ENCODE measurements at places on chromosomes 7 and 10.
A peak's percentile ranks its signal among the peaks of the same experiment; 100 is the strongest.

DNA sequence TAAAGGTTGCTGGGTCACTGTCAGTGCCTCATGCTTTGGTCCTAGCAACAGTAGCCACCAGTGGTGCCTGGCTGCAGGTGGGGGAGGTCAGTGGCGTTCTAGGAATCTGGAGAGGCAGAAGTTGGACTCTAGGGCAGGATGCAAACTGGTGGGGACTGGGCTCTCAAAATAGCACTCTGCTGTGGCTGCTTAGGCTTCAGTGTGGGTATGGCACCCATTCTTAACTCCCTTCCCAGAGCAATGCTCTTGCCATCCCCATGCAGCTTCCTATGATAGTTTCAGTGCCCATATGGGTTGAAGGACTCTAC, 330.8 kb downstream of the PCDH15 start:
- DNase-seq = no peak

DNA sequence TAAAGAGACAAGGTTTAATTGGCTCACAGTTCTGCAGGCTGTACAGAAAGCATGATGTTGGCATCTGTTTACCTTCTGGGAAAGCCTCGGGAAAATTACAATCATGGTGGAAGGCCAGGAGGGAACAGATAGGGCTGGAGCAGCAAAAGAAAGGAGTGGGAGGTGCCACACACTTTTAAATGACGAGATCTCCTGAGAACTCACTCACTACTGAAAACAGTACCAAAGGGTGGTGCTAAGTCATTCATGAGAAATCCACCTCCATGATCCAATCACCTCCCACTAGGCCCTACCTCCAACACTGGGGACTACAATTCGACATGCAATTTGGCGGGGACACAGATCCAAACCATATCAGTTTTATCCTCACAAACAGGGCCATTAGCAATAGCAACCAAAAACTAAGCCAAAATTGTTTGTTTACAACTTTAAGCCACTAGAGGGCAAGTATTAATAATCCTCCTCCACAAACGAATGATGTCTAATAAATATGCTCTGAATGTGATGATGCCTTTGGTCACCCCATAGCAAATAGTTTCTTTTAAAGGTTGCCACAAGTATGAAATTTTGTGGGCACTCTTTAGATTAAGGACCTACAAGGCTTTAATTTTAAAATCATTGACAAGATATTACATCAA, 129.2 kb upstream of the NRBF2 start:
- DNase-seq = no peak

DNA sequence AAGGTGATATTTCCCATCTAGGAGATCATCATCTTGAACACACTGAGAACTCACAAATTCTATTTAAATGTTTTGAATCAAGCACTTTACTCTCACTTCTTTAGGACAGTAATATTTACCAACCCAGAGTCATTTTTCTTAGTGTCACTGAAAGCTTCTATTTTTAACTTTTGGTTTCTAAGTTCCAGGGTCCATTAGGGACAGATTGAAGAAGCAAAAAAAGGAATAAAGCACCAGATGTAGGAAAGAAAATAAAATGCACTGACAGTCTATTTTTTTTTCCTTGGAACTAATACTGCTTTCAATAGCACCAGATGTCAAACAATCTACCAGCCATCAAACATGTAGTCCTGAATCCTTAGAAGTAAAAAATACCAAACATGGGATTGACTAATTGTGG, 526.7 kb upstream of the LRRN3 start:
- no peak for DNase-seq

GRCh38 chr10:14543046-14543903, 212.6 kb upstream of the FRMD4A start:
- no peak for DNase-seq

DNA sequence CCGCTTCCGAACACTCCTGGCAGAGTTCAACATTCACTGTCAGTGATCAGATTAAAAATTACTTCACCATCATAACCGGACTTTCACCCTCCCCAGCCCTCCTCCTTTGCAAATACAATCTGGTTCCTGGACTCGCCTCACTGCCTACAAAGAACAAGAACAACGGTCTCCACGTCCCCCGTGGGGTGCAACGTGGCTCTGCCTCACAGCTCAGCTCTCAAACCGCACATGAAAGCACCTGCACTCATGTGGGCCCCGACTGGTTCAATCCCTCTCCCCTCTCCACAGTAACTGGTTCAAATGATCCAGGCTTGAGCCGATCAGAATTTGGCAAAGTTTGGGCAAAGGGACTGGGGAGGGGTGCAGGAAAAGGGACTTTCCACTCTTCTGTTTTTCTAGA, 21.0 kb downstream of the ASB13 start:
- DNase-seq = peak; percentile 40

DNA sequence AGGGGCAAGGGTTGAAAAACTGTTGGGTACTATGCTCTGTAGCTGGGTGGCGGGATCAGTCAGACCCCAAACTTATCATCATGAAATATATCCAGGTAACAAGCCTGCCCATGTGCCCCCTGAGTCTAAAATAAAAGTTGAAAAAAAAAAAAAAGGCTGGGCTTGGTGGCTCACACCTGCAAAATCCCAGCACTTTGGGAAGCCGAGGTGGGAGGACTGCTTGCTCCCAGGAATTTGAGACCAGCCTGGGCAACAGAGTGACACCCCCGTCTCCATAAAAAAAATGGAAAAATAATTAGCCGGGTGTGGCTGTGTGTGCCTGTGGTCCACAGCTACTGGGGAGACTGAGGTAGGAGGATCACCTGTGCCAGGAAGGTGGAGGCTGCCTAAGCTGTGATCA, 83.5 kb downstream of the VIPR2 start:
- no peak for DNase-seq

GRCh38 chr10:4848356-4849041, 22.5 kb downstream of the AKR1E2 start:
- no peak for DNase-seq

- no peak for DNase-seq
These were observed at the start of gene SPACDR for GRCh38 chr7:100464210-100464660. Gene SPACDR (minus strand): TSS chr7:100464260. CDS start chr7:100464025, 235 bp downstream.

DNA sequence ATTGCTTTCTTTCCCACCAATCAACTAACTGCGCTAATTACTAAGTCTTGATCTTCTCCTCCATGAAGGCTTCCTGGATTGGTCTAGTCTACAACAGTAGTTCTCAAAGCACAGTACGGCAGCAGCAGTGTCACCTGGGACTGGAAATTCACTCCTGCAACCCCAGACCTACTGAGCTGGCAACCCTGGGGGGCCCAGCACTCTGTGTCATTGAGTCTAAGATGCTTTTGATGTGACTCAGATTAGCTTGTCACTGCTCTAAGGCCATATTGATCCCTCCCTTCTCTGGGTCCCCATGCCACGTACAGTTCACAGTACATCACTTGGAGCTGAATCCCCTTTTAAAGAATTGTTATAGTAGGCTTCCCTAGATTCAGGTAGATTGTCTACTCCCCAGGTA, 65.7 kb upstream of the KMT2C start:
- DNase-seq = no peak

DNA sequence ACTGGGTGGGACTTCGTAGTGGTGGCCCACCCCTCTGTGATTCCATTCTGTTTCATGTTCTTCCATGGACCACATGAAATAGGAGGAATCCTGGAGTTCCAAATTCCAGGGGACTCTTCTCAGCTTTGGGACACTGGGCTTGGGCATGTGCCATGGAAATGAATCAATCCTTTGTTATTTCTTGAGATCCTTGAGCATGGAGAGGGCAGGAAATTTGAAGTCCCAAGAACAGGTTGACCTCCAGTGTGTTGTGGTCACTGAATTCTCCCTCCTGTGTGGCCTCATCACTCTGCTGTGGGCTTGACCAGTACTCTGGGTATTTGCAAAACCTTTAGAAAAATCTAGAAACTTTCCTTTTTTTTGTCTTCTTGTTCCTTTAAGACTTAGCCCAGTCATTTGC, 22.7 kb downstream of the TACR2 start:
- no peak for DNase-seq

DNA sequence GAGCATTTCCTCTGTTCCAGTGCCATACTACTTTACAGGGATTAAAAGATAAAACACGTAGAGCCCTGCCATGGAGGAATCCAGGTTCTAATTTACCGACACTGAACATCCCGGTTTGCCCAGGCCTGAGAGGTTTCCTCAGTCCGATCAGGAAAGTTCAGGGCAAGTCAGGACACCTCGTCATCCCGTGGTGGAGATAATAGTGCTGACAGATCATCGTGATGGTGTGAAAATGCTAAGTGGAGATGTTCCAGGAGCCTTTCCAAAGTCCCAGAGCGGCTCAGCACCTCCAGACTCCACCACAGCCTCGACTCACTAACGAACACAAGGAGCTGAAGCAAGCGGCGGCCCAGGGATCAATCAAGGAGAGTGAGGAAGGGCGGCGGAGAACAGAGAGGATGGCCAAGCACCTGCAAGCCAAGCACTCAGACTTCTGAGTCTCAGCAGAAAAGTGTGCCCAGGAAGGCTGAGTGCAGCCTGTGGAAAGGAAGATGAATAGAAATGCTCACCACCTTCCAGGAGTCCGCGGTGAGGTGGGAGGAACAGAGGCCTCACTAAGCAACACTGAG, 103.7 kb upstream of the VWC2 start:
- peak; percentile 17 for DNase-seq

DNA sequence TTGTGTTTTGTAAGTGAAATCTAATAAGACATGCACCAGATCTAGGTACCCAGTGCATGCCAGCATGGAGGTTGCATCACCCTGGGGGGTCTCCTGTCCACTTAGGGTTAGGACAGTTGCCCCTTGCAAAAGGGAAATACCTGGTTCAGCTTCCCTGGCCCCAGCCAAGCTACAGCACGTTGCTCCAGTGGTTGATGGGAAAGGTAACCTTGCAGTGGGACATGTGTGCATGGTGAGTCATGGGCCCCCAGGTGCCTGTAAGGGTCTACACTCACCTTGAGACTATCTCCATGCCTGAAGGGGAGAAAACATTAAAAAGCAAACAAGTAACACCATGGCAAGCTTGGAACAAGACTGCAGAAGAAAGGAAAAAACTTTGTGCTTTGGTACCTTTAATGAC, 143.9 kb downstream of the LSM5 start:
- no peak for DNase-seq

GRCh38 chr7:134899729-134900128, 86.6 kb upstream of the AGBL3 start:
- DNase-seq = no peak

- DNase-seq = no peak
These were observed 16.7 kb upstream of the MAP3K8 start for GRCh38 chr10:30417301-30417700.

DNA sequence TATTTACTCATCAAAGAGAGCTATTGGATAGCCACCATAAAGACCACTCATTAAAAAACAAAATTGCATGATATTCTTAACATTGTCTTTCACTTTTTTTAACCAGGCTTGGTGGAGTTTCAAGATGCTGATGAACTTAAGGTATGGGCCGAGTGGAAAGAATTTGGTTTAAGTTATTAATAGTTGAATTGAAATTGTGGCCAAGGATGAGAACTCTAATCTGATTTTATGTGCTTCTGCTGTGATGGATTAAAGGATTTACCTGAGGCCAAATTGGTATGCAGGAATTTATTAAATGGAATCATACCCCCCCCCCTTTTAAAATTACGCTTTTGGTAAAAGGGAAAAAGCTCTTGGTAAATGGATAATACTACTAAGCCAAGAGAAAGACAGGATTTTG, 33.8 kb upstream of the TOMM7 start:
- DNase-seq = no peak

DNA sequence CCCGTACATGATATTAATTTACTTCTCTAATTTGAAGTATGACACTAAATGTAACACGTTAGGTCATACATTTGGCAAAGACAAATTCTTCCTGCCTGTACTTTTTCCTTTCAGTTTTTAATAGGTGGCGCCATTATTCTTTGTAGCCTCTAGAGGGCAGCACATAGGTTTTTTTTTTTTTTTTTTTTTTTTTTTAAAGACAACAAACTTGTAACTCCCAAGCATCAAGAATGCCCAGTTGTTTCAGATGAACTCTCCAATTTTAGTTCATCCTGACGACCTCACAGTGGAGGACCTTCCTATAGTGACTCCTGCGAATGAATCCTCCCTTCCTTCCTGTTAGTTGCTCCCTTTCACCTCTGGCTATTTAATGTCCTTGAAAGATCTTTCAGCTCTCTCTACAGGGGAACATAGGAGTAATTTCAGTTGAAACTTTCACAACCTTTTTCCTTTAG, 139.3 kb upstream of the HDAC9 start:
- DNase-seq = no peak

DNA sequence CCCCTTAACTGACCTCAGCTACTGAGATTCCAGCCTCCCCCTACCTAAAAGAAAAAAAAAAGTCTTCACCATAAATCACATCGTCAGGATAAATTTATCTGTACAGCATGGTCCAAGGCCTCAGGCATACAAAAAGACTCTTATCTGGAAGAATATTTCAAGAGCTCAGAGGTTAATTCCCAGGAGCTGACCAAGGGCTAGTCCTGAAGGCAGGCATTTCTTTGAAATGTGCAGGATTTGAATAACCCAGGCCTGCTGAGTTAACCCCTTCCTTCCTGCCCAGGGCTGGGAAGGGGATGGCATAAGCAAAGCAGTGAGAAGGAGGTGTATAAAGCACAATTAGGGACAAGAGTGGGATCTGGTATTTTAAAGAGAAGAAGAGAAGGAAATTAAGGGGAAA, 111.2 kb downstream of the RNLS start:
- no peak for DNase-seq

GRCh38 chr7:64558781-64559180, 4.1 kb downstream of the ZNF680 start:
- no peak for DNase-seq

- no peak for DNase-seq
These were observed 119.4 kb downstream of the DYNC2I1 start for GRCh38 chr7:158975526-158976467.

DNA sequence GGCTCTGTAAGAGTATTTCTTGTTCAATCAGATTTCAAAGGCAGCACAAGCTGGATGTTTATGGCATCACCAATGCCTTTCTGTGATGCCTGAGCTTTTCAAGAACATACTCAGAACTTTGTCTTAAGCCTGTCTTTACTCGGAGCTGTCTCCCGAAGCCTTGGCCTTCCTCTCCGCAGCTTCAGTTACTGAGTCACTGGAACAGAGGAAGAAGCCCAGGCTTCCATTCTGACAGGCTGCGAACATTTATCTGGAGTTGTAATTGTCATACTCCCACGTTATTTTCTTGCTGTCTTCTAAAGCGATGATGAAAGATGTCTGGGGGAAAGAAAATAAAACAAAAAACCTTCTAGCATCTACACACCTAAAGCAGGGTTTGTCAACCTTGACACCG, 43.9 kb downstream of the GRK5 start:
- no peak for DNase-seq

DNA sequence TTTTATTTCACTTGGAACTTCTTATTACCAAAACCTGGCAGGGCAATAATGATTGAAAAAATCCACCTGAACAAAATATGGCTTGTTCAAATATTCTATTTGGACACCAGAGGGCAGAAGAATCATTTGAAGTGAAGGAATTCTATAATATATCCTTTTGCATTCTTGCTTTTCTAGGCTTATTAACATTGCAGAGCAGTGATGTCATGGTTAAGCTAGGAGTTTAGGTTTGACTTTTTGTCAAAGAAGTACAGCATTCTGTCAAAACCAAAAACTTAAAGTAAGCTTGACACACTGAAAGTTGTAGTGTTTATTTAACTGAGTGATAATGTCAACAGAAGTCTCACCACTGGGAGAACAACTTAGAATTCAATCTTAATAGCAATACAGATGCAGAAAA, 156.0 kb downstream of the SEMA3D start:
- no peak for DNase-seq

All from left ventricle myocardium inferior (tissue), 1 donor.